ENCODE measurements at places on chromosomes 1 and 21.

- no peak for DNase-seq
Measured at GRCh38 chr1:88224906-88225305, 459.2 kb upstream of the PKN2 start.

DNA sequence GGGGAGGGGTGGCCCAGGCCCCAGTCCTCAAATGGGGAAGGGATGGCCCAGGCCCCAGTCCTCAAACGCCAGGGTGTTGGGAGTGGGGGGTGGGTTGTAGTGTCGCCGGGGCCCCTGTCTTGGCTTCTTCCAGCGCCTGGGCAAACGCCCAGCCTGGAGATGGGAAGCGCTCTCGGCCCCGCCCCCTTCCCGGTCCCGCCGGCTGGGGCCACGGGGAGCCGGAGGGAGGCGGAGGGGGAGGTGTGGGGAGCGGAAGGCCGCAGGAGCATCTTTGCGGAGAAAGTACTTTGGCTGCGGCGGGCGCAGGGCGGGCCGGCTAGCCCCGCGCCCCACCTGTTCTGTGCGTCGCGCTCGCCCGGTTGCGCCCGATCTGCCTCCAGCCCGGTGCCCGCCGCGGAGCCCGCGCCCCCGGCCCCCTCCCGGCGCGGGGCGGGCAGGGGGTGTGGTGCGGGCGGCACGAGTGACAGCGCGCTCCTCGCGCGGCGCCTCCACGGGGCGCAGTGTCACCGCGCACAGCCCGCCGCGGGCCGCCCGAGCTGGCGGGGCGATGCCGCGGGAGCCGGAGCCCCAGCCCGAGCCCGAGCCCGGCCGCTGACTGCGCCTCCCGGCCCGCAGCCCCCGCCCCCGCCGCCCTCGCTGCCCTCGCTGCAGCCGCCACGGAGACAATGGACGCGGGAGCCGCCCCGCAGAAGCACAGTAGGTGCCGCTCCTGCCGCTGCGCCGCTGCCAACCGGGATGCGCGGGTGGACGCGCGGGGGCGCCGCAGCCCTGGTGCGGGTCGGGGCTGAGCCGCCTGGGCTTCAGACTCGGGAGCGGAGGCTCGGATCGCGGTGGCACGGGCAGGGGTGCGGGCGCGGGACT lies 31.1 kb upstream of the PEX10 start:
- no peak for DNase-seq

- DNase-seq, result no peak
Measured at GRCh38 chr1:182217071-182217470, 155.6 kb upstream of the ZNF648 start.

DNA sequence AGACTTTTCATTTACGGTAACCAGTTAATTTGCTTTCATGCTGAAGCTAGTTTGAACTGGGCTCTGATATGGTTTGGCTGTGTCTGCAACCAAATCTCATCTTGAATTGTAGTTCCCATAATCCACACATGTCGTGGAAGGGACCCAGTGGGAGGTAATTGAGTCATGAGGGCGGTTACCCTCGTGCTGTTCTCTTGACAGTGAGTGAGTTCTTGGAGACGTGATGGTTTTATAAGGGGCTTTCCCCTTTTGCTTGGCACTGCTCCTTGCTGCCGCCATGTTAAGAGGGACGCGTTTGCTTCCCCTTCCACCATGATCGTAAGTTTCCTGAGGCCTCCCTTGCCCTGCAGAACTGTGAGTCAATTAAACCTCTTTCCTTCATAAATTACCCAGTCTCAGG lies 10.3 kb upstream of the FHAD1 start:
- no peak for DNase-seq

DNA sequence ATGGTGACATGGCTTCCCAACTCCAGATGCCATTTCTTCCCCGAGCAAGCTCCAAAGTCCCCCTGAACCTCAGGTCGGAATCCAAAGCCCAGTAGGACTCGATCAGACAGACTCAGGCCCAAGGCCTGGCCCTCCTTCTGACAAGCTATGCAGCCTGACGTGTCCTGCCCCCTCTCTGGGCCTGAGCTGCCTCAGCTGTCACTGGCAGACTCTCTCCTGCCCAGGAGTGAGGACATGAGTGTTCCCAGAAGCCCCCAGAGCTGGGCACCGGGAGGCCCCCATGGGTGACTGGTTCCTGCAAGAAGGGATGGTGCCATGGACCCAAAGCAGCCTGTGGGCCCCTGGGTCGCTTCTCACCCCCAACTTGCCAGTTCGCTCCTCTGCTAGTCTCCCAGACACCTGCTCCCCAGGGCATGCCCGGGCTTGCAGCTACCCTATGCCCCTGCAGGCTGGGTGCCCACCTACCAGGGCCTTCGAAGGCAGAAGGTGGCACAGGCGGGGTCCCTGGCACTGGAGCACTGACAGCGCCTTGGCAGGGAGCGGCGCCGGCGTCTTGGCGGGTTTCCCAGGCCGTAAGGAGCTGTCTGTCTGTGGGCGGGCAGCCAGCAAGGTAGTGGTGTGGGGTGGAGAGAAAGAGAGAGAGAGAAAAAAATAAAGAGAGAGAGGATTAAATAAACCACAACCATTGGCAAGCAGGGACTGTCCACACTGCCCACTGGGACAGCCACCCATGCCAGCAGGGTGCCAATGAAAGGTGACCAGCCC lies 2.3 kb downstream of the EDN2 start:
- no peak for DNase-seq

GRCh38 chr1:171898941-171899340 lies 57.6 kb downstream of the DNM3 start:
- DNase-seq, result peak; percentile 91

GRCh38 chr1:233025157-233025556 lies 74.7 kb downstream of the NTPCR start:
- DNase-seq, result no peak

GRCh38 chr1:201649761-201650622 lies 111.1 kb downstream of the NAV1 start:
- DNase-seq, result no peak

DNA sequence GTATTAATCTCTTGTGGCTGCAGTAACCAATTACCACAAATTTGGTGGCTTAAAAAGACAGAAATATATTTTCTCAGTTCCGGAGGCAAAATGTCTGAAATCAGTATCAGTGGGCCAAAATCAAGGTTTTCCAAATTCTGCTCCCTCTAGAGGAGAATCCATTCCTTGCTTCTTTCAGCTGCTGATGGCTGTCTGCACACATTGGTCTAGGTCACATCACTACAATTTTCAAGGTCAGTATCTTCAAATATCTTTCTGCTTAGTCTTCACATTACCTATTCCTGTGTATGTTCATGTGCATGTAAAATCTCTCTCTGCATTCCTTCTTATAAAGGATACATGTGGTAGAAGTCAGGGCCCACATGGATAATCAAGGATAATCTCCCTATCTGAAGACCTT lies 999.4 kb downstream of the KCNT2 start:
- DNase-seq, result no peak

GRCh38 chr1:30888391-30888790 lies 20.2 kb downstream of the SDC3 start:
- DNase-seq, result no peak

DNA sequence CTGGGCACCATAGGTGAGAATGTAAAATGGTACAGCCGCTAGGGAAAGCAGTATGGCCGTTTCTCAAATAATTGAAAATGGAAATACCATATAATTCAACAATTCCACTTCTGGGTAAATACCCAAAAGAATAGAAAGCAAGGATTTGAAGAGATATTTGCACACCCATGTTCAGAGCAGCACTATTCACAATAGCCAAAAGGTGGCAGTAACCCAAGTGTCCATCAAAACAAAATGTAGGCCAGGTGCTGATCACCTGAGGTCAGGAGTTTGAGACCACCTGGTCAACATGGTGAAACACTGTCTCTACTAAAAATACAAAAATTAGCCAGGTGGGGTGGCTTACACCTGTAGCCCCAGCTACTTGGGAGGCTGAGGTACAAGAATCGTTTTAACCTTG lies 62.1 kb downstream of the OLIG1 start:
- DNase-seq, result no peak

DNA sequence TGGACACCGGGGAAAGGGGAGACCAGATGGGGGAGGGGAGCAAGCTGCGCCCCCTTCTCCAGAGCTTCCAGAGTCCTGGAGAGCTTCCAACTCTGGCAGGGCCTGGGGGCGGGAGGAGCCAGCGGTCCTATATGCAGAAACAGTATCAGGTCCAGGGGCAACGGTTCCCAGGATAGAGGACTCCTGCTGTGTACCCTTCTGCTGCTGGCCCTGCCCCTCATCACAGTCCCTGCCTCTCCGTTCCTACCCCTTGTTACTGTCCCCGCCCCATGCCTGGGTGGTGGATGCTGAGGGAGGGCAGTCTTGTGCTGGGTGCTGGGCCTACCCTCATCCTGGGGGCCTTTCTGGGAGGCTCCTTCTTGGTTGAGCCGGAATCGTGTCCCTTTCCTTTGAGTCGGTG lies 19.2 kb upstream of the PEX10 start:
- no peak for DNase-seq

- DNase-seq, result no peak
Measured at GRCh38 chr1:65840683-65841082, 48.0 kb downstream of the PDE4B start.

- no peak for DNase-seq
Measured at GRCh38 chr1:203278885-203279406, 26.4 kb upstream of the BTG2 start.

- DNase-seq, result no peak
Measured at GRCh38 chr1:33897092-33897725, 33.3 kb downstream of the HMGB4 start.

DNA sequence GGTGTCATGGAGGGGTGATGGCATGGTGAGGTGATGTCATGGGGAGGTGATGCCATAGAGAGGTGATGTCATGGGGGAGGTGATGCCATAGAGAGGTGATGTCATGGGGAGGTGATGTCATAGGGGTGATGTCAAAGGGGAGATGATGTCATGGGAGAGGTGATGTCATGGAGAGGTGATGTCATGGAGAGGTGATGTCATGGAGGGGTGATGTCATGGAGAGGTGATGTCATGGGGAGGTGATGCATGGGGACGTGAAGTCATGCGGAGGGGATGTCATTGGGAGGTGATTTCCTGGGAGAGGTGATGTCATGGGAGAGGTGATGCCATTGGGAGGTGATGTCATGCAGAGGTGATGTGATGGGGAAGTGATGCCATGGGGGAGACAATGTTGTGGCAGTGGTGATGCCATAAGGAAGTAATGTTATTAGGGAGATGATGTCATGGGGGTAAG lies 92.1 kb upstream of the C1orf174 start:
- no peak for DNase-seq

- DNase-seq, result peak; percentile 13
Measured at GRCh38 chr1:63330331-63330916, 8.1 kb downstream of the FOXD3 start.

DNA sequence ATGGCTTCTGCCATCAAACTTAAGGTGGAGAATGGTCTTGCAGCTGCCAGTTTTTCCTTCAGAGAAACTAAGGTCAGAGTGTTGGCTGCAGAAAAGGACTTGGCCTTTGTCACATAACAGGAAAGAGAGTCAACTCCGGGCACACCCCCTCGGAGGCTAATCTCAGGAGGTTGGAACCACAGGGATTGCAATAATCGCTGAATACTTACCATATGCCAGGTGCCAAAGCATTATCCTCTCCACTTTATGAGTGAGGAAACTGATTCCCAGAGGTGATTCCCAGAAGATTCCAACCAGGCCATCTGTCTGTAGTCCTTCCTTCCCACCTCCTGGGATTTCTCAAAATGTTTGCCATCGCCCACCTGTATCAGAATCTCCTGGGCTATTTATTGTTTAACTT lies 54.0 kb downstream of the LACTBL1 start:
- no peak for DNase-seq

DNA sequence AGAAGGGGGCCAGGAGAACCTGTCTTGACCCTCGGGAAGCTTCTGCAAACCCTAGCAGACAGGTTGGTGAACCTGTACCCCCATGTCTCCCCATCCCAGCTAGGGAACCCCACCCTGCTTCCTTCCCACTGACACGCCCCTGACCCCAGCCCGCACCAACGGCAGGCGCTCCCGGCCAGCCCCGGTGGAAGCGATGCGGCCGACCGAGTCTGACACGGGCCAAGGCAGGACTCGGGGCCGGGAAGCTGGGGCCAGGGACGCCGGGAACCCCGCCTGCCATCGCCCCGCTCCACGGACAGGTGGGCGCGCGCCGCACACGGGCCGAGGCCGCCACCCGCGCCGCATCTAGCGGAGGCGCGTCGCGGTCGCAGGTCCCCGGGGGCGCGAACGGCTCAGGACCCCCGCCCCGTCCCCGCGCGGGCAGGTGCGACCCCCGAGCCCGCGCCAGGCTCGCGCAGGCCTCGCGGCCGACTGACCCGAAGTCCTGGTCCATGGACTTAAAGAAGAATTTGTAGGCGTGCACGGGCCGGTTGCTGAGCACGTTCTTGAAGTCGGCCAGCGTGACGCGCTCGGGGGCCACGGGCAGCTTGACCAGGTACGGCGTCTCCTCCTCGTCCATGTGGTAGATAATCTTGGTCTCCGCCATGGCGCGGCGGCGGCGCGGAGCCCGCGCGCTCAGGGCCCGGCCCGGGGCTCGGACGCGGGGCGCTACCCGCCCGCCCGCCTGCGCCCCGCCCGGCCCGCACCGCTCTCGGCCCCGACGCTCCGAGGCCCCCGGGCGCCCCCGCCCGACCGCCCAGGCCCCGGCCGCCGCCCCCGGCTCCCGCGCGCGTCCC lies 580 bp downstream of the DVL1 start:
- peak; percentile 49 for DNase-seq

DNA sequence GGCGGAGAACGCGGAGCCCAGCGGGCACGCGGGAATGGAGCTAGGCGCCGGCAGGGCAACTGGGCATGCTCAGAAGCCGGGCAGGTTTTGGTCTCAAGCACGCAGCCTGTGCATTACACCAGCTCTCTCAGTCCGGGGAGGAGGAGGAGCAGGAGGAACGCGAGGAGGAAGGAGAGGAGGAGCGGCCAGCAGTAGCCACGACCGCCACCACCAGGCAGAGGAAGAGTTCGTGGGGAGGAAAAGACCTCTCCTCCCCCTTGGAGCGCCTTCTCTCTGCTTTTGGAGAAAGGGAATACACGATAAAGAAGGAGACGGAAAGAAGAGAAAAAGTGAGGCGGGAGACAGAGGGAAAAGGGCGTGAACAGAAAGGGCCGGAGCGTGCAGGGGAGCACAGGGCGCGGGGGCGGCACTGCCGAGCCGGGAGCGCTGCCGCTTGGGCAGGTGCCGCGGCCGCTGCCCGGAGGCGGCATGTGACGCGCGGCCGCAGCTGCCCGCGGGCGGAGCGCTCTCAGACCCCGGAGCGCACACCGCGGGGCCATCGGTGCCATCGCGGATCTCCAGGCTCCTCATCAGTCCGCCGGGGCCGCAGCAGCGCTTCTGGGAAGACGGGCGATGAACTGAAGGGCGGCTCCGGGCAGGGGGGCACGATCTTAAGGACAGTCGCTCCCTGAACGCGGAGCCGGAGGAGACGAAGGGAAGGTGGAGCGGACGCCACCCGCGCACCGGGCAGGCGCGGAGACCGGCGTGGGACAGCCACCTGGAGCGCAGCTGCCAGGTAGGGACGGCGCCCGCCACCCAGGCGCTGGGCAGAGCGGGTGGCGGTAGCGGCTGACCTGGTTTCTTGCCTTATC lies at the start of gene CHRM3:
Gene CHRM3 (plus strand): TSS at position 116 of the 851 bp plus-strand sequence. CDS start 520,884 bp downstream, outside the sequence.
- DNase-seq, result peak; percentile 71

DNA sequence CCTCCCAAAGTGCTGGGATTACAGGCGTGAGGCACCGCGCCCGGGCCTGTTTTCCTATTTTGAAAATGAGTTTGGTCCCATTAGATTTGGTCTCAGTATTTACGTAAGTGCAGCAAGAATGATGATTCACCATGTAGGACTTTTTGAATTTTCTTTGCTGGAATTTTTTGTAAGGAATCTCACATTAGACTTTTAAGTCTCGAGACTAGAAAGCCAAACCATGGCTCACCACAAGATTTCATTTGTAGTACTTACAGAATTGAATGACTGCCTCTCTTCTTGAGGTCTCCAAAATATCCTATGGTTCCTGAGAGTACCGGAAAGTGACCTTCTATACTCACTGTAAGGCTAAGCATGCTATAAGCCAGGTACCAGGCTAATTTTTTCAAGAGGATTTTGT lies 325 bp downstream of the OR14A2 start:
- DNase-seq, result no peak
